ENCODE measurements at places on chromosomes 16 and 17. TPM values are rescaled to one million over a fixed set of nuclear protein-coding genes. Genes with fewer than 3 reads are reported as not detected.
A peak's percentile ranks its signal among the peaks of the same experiment; 100 is the strongest.

GRCh38 chr16:67718668-67719047, 458 bp downstream of the GFOD2 start:
- peaks cover 3% of the 10 kb centered on the region for H3K4me1 ChIP-seq
- peak overlapping the region; percentile 47 for H3K27ac ChIP-seq
- H3K36me3 ChIP-seq = no peaks in the 10 kb centered on the region
- no peak for DNase-seq

- no peak overlapping the region for H3K4me3 ChIP-seq
- no peaks in the 10 kb centered on the region for H3K27me3 ChIP-seq
- H3K27ac ChIP-seq = no peak overlapping the region
- DNase-seq = no peak
- no peaks in the 10 kb centered on the region for H3K36me3 ChIP-seq
Observed at GRCh38 chr17:80639658-80640057, 95.0 kb downstream of the RPTOR start.

GRCh38 chr16:1350691-1351090, 987 bp downstream of the TSR3 start:
- H3K36me3 ChIP-seq = peaks cover 13% of the 10 kb centered on the region
- no peaks in the 10 kb centered on the region for H3K27me3 ChIP-seq
- DNase-seq = peak; percentile 70
- no peak overlapping the region for H3K27ac ChIP-seq
- H3K4me1 ChIP-seq = peaks cover 13% of the 10 kb centered on the region

- H3K27me3 ChIP-seq = no peaks in the 10 kb centered on the region
- H3K27ac ChIP-seq = no peak overlapping the region
- no peak overlapping the region for H3K4me3 ChIP-seq
- H3K36me3 ChIP-seq = no peaks in the 10 kb centered on the region
Observed at GRCh38 chr16:35734728-35735402, 2275.5 kb downstream of the TP53TG3F start.

GRCh38 chr17:38851434-38851833, 2.1 kb downstream of the RPL23 start:
- no peaks in the 10 kb centered on the region for H3K27me3 ChIP-seq
- H3K36me3 ChIP-seq = peaks cover 22% of the 10 kb centered on the region
- no peak for DNase-seq

- H3K36me3 ChIP-seq = no peaks in the 10 kb centered on the region
- peaks cover 18% of the 10 kb centered on the region for H3K4me1 ChIP-seq
- H3K27me3 ChIP-seq = no peaks in the 10 kb centered on the region
- DNase-seq = no peak
- H3K4me3 ChIP-seq = no peak overlapping the region
Observed at GRCh38 chr17:2635675-2636074, 42.2 kb downstream of the PAFAH1B1 start.

GRCh38 chr17:18950944-18951905, 740 bp upstream of the SLC5A10 start:
- peak overlapping the region; percentile 62 for H3K27ac ChIP-seq
- H3K27me3 ChIP-seq = no peaks in the 10 kb centered on the region
- peak; percentile 73 for DNase-seq
- H3K4me3 ChIP-seq = no peak overlapping the region
- no peaks in the 10 kb centered on the region for H3K36me3 ChIP-seq
- H3K4me1 ChIP-seq = peaks cover 3% of the 10 kb centered on the region

DNA sequence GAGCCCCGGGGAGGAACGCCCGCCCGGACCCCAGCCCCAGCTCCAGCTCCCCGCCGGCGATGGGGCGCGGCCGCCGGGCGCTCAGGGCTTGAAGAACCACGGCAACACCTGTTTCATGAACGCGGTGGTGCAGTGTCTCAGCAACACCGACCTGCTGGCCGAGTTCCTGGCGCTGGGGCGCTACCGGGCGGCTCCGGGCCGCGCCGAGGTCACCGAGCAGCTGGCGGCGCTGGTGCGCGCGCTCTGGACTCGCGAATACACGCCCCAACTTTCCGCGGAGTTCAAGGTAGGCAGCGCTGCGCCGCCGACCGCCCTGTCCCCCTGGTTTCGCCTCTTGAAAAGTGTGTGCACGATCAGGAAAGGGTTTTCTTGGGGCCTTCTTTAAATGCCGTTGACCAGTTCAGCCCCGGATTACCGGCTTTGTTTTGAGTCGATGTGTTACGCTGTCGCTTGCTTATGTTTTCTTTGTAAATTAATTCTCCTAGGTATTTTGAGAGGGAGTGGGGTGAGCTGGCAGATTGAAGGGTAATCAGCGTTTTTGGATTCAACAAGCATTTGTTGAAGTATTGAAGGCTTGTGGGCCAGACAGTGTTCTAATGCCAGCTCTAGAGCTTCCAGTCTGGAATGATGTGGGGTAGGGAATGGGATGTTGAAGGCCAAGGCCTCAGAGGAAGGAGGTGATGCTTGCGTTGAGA, 681 bp downstream of the USP43 start:
- no peaks in the 10 kb centered on the region for H3K36me3 ChIP-seq
- peaks cover 4% of the 10 kb centered on the region for H3K4me1 ChIP-seq
- no peaks in the 10 kb centered on the region for H3K27me3 ChIP-seq
- DNase-seq = peak; percentile 76
- peak overlapping the region; percentile 86 for H3K4me3 ChIP-seq

DNA sequence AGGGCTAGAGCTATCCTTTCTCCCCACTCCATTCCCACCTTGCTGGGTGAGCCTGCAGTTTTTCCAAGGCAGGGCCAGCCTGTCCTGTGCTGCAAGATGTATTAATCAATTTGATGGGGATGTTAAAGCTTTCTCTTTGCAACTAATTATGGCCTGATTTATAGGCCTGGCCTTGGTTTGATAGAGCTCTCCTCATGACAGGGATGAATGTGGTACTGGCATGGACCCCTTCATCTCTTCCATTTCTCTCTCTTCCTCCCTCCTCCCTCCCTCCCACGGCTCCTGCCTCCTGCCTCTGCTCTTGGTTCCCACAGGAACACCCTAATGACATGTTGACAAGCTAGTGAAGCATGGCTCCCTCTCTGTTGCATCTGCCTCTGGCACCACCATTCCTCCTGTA, 47.2 kb upstream of the SKAP1 start:
- H3K4me3 ChIP-seq = no peak overlapping the region
- no peak overlapping the region for H3K27ac ChIP-seq
- no peak for DNase-seq

GRCh38 chr16:67883872-67884261, 818 bp upstream of the NRN1L start:
- peaks cover 49% of the 10 kb centered on the region for H3K36me3 ChIP-seq
- DNase-seq = peak; percentile 50
- H3K4me3 ChIP-seq = no peak overlapping the region
- no peaks in the 10 kb centered on the region for H3K4me1 ChIP-seq
- H3K27ac ChIP-seq = no peak overlapping the region

- H3K4me1 ChIP-seq = no peaks in the 10 kb centered on the region
- no peak overlapping the region for H3K4me3 ChIP-seq
- no peaks in the 10 kb centered on the region for H3K36me3 ChIP-seq
- H3K27ac ChIP-seq = no peak overlapping the region
Observed at GRCh38 chr16:27906883-27907282, 156.6 kb downstream of the GSG1L start.

- H3K36me3 ChIP-seq = no peaks in the 10 kb centered on the region
- DNase-seq = no peak
- no peaks in the 10 kb centered on the region for H3K27me3 ChIP-seq
- no peak overlapping the region for H3K4me3 ChIP-seq
Observed at GRCh38 chr16:65500007-65500406, 378.1 kb upstream of the CDH11 start.

GRCh38 chr17:15513856-15514459, 46.5 kb upstream of the CDRT4 start:
- no peaks in the 10 kb centered on the region for H3K36me3 ChIP-seq
- H3K27me3 ChIP-seq = no peaks in the 10 kb centered on the region
- H3K4me3 ChIP-seq = no peak overlapping the region
- peaks cover 8% of the 10 kb centered on the region for H3K4me1 ChIP-seq
- H3K27ac ChIP-seq = no peak overlapping the region

The MYH8 gene
- not detected for polyA plus RNA-seq

The GTF3C1 gene
- 98.3 TPM for polyA plus RNA-seq

The TNFRSF17 gene
- not detected for polyA plus RNA-seq

The TBC1D3C gene
- 0.19 TPM for polyA plus RNA-seq

The KRTAP4-9 gene
- not detected for polyA plus RNA-seq

All from pancreas (tissue), 10 donors.